Hypothalamus (tissue), 51 donors: ENCODE measurements at places on chromosomes 1 and 21.
A peak's percentile ranks its signal among the peaks of the same experiment; 100 is the strongest.

GRCh38 chr1:207856276-207857023 lies 54.5 kb downstream of the CD34 start:
- no peak for DNase-seq

DNA sequence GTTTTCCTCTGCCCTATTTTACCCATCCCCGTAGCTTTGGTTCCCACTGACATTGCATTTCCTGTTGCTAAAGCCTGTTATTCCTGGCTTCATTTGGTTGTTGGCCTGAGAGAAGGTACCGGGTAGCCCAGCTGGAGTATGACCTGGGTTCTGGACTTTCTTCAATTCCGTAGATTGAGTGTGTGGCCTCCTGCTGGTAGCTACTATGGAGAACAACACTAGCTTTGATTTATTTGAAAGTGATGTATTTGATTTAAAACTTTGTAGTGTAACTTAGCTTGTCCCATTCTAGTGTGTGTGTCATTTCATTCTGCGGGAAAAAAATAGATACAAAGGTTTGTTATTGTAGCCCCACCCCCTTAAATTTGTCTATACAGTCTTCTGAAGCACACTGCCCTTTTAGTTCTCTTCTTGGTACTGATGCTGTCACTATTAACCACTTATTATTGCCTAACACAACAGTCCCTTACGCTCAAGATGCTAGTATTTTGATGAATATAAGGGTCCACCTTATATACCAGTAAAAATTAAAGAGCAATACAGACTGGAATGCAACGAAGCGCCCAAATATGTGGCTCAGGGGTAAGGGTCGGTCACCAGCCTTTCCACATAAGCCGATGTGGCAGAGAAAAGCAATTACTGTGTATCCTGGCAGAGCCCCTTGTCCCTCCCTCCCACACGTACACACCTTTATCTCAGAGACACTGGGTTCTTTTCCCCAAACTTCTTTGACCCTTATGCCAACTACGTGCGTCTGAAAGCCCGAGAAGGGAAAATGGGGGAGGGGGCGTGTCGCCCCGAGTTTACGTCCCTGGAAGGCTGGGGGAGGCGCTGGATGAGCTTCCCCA lies 643 bp upstream of the MOV10 start:
- DNase-seq: no peak

DNA sequence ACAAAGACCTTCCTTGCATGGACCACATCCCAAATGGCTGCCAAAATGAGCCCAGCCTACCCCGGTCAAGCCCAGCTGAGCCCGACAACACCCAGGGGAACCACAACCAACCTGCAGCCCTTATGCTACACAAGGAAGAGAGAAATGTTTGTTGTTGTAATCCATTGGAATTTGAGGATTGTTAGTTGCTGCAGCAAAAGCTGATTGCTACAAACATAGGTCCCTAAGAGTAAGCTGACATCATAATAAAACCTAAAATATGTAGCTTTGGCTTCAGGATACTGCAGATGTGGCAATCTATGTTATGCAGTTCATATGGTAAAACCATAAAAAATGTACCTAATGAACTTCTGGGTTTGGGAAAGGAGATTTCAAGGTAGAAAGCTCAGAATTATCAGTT lies 65.5 kb upstream of the DNAH14 start:
- no peak for DNase-seq

DNA sequence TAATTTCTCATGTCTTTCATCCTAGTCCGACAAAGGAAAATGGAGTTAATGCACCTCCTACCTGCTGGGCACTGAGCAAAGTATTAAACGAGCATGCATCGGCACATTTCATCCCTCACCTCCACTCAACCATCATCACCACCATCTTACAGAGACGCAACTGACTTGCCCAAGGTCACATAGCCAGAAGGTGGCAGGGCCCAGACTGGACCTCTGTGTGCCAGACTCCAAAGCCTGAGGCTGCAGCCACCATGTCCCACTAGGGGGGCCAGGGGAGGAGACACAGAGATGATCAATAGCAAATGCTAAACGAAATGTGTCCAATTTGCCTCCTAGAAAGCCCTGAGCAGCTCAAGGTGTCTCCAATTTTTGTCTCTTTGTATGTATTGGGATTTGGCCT lies 163.7 kb upstream of the EDN2 start:
- DNase-seq: no peak

GRCh38 chr1:157133426-157133825 lies 4.8 kb downstream of the ETV3 start:
- DNase-seq: no peak

- DNase-seq: no peak
These were observed 65.0 kb downstream of the LRRC40 start for GRCh38 chr1:70140343-70140742.

GRCh38 chr1:83098791-83099190 lies 900.1 kb downstream of the TTLL7 start:
- DNase-seq: no peak

- DNase-seq: peak; percentile 56
These were observed 9.1 kb upstream of the MTFR1L start for GRCh38 chr1:25810341-25811299.

GRCh38 chr1:231279081-231279480 lies 38.1 kb downstream of the GNPAT start:
- no peak for DNase-seq

DNA sequence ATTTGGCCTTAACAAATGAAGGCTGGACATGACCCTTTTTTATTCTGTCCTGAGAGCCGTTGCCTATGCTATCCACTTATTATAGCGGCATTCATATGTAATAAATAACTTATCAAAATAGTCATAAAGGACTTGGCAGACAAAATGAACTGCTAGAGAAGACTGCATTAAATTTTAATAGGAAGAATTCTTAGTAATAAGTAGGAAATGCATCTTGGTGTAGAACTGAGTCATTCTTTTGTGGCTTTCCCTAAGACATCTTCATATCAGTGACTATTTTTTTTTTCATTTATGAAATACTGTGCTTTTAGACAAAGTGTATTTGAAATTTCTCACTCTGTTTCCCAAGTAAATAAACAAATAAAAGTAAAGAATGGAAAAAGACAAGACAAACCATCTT lies 45.6 kb downstream of the PBX1 start:
- DNase-seq: no peak
